Naive B cell (primary cell): ENCODE measurements at places on chromosomes 16 and 17.

DNA sequence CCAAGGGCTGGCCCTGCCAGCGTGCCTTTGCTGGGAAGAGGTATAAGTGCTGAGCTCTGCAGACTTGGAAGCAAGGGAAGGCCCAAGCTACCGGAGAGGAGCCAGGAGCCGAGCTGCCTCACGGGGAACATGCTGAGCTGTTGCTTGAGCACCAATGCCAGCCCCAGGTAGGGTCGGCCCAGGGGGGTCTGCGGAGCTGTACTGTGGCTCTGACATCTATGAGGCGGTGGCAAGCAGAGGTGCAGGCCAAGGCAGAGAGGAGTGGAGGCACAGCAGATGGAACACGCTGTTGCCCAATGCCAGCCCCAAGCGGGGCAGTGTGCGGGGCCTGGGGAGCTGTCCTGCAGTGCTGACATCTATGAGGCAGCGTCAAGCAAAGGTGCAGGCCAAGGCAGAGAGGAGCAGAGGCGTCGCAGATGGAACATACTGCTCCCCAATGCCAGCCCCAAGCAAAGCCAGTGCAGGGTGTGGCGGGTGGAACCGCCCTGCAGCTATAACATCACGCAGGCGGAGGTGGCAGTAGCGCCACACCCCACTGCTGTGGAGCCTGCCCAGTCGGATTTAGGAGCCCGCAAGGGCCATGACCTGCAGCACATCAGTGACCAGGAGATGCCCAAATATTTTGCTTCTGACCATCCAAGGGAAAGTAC is 10.0 kb downstream of the GGA2 start:
- no peak for DNase-seq

DNA sequence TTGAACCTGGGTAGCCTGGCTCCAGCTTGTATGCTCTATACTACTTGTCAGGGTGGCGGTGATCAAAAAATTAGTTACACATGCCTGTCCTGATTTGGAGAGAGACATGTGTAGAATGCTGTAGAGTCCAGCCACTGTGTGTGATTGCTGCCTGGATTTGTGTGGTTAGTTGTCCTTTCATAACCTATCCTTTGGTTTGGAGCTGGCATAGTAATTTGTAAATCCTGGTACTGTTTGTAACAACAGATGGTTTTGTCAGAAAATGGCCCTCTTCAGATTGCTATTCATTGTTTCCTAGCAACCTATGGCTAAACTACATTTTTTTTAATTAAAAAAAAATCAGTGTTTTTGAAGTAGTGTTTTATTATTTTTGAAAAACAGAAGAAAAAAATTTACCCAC is 30.5 kb downstream of the ETV4 start:
- DNase-seq, result no peak

DNA sequence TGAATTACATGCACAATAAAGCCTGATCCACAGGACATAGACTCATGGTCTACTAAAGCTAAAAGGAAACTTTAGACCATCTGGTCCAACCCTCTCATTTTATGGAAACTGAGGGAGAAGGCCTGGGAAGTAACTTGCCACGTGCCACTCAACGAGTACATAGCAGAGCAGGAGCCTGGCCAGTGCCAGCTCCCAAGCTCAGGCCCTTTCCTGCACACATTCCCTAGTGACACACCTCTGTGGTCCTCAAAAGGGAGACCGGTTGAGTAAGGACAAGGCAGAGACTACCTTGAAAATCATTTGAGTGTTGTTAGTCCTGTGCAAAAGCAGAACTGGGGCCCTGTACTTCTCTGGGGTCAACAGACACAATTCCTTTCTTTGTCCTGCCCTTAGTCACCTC is 2.8 kb downstream of the CCL4L2 start:
- no peak for DNase-seq

- DNase-seq, result no peak
Measured at GRCh38 chr16:22782314-22782713, 31.6 kb upstream of the HS3ST2 start.

GRCh38 chr17:27343977-27344607 is 50.2 kb downstream of the WSB1 start:
- DNase-seq, result no peak

DNA sequence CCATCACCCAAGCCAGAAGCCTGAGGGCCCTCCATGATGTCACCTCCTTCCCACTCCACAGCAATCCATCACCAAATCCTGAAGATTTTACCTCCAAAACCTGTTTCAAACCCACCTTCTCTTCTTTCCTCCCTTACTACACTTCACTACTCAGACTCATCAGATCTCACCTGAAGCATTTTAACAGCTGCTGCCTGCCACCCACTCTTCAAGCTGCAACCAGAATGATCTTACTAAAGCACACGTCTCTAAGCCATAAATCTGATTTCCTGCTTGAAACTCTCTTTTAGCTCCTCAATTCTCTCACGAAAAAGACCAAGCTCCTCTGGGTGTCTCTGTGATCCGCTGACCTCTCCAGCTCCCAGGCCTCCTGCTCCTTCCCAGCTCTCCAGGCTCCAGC is 46.5 kb downstream of the CDK5R1 start:
- no peak for DNase-seq

- no peak for DNase-seq
Measured at GRCh38 chr16:15487336-15488284, 53.2 kb downstream of the BMERB1 start.

- DNase-seq, result no peak
Measured at GRCh38 chr17:43599835-43600234, 53.7 kb upstream of the ETV4 start.

DNA sequence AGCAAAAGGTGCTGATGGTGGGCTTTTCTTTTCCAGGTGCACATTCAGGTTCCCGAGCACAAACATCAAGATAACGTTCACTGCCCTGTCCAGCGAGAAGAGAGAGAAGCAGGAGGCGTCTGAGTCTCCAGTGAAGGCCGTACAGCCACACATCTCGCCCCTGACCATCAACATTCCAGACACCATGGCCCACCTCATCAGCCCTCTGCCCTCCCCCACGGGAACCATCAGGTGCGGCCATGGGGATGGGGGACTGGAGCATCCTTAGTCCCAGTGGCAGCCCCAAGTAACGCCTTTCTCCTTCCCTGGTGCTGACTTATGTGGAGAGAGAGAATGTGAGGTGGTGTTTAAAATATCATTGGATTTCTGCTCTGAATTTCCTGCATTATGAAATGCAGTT is 43.8 kb downstream of the FOXK2 start:
- no peak for DNase-seq

DNA sequence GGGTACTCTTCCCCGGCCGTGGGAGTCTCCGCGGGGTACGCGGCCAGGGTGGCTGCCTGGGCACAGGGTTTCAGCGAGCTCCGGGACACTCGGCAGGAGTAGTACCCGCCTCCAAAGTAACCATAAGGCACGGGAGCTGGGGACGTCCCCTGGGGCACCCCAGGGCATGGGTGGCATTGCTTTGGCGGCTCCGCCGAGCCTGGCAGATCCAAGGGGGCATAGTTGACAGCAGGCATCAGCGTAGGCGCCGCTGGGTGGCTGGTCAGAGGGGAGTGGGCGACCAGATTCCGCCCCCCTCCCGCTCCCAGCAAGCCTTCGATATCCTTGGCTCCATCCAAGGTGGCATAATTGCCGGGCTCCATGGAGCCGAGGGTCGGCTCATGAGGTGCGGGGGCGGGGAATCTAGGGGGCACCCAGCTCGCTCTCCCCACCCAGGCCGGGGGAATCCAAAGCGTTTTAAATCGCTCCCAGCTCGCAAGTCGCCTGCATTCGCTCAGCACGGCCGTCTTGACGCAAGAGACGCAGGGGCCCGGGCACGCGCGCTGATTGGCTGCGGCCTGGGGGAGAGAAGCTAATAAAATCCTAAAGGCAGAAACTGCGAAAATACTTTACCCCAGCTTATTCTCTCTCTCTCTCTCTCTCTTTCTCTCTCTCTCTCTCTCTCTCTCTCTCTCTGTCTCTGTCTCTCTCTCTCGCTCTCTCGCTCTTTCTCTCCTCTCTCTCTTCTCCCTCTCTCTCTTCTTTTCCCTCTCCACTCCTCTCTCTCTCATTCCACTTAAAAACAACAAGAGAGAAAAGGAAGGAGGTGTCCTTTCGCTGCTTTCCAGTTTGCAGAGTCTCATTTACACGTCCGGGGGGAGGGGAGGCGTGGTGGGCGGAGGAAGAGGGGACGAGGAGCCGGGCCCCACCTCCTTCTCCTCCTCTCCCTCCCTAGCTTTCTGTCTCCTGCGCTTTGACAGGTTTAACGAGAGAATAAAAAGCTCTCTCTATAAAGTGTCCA is at the start of gene HOXB13:
Gene HOXB13, minus strand, starts transcription at position 519 of the 1,000 bp plus-strand sequence. Its CDS starts 157 bp downstream, at position 362.
- DNase-seq, result no peak

DNA sequence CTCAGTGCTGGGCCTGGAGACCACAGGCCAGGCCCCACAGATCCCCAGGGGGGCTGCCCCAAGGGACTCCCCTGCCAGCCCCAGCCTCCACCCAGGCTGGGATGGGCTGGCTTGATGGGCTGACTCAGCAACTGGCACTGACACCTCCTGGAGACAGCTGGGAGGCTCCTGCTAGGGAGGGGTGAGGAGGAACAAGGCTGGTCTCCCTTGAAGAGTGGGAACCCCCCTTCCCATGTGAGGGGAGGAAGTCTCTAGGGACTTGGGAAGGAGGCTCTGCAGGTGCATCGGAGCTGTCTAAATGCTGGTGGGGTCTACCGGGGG is 10.4 kb downstream of the NHERF1 start:
- DNase-seq, result no peak

- no peak for DNase-seq
Measured at GRCh38 chr16:47480410-47480809, 19.3 kb downstream of the PHKB start.

DNA sequence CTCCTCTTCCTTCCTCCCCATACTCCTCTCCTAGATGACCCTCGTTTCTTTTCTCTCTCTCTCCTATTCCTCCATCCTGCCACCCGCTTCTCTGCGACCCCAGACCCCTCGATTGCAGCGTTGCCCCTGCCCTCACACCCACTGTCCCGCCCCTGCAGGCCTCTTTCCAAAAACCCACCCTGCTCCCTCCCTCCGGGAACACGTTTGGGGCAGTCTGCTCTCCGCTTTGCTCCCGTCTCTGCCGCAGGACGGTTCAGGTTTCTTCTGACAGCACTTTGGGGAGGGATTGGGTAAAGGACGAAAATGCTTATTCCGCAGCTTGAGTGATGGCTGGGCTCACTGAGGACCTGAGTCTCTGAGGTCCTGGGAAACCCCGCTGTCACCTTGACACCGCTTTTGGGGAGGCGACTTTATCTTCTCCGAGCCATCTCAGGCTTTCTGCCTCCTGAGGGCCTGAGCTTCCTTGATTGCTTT is 690 bp downstream of the NDE1 start:
- no peak for DNase-seq

DNA sequence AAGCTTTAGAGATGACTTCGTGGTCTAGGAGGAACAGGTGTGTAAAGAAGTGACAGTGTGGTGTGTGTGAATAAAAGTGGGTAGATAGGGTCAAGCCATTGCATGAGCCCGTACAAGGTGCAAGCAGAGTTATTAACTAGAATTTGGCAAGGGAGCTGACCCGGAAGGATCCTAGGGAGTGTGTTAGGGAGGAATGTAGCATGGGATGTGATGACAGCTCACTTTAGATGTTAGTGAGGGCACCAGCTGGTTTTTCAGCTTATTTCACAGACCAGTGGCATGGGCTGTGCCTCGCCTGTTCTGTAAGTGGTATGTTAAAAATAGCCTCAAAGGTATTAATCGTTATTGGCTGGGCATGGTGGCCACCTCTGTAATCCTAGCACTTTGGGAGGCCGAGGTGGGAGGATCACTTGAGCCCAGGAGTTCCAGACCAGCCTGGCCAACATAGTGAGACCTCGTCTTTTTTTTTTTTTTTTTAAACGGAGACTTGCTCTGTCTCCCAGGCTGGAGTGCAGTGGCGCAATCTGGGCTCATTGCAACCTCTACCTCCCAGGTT is 8.3 kb downstream of the ANKRD40CL start:
- no peak for DNase-seq

DNA sequence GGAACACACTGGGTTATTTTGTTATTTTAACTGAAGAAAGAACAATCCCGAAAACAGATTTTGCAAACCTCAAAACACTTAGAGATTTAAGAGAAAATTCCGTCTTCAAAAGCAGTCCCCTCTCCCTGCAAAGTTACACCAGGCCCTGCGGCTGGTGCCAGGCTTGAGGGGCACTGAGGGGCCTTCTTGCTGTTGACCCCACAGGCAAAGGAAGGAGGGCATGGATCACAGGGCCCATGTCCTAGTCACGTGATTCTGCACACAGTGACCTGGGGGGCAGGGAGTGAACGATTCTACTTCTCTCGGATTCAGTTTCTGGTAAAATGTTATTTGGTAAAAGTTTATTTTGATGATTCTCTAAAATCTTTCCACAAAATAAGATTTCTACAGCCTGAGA is 55.3 kb upstream of the FASN start:
- DNase-seq, result no peak

- DNase-seq, result no peak
Measured at GRCh38 chr16:84271037-84271436, 23.6 kb upstream of the WFDC1 start.

- DNase-seq, result no peak
Measured at GRCh38 chr16:9061358-9061813, 30.1 kb upstream of the HAPSTR1 start.

- no peak for DNase-seq
Measured at GRCh38 chr17:82674656-82675475, 23.6 kb downstream of the RAB40B start.

- no peak for DNase-seq
Measured at GRCh38 chr17:1956134-1956533, 69.0 kb downstream of the RTN4RL1 start.

DNA sequence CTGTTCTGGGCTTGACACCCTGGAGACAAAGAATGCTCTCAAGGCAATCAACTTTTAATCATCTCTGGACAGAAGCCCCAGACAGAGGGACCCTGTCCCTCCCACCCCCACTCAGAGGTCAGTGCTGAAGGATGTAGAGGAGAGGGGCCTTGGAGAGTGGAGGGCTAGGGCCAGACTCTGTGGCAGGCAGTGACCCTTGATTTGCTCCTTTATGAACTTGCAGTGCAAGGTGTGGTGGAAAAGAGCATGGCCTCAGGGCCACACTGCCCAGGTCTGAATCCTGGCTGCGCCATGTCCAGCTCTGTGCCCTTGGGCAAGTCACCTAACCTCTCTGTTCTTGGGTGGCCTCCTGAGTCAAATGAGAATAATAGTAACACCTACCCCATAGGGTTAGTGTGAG is 134.3 kb downstream of the TMEM132E start:
- DNase-seq, result no peak

DNA sequence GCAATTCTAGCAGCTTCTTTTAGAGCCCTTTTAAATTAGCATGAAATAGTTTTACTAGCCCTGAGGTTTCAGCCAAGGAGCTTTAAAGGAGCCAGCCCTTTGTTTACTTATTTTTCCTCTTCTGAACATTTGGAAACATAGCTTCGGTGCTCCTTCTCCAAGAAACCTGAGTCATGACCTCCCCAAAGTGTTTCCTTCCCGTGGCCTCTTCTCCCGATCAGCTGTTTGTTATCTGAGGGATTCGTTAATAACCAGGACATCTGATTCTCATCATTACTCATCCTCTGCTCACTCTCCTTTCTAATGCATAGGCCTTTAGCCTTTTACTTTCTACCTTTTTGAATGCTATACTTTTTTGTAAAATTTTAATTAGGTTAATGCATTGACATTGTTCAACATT is 204.5 kb downstream of the WWOX start:
- no peak for DNase-seq

GRCh38 chr16:72751076-72751475 is 296.9 kb downstream of the ZFHX3 start:
- DNase-seq, result no peak

GRCh38 chr17:14471052-14471451 is 170.2 kb downstream of the HS3ST3B1 start:
- no peak for DNase-seq
